ENCODE measurements at places on chromosomes 1 and 21.

GRCh38 chr1:59738591-59739015 lies 76.1 kb upstream of the HOOK1 start:
- DNase-seq, result no peak

- no peak for DNase-seq
Measured at GRCh38 chr1:30734106-30734505, 10.7 kb upstream of the MATN1 start.

- DNase-seq, result no peak
Measured at GRCh38 chr1:221206076-221206475, 326.8 kb downstream of the HLX start.

GRCh38 chr1:204331847-204332487 lies 27.8 kb downstream of the PLEKHA6 start:
- no peak for DNase-seq

DNA sequence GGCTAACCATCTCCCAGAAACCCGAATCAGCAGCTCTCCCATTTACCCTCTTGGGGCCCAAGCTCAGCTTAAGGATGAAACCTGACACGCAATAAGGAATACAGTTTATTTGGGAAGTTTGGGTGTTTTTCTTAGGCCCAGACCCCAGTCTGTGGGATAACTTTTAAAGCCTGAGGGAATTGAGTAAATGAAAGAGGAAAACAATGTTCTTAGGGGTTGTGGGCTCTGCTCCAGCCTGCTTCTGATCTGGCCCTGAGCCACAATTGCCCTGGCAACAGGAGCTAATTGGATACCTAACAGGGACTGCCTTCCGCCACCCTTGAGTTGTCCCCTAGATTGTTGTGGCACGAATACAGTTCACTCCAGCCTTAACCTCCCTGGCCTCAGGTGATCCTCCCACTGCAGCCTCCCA lies 20.1 kb downstream of the DYRK3 start:
- DNase-seq, result no peak

- no peak for DNase-seq
Measured at GRCh38 chr1:229859026-229859425, 208.0 kb upstream of the GALNT2 start.
